Right renal cortex interstitium (tissue), 3 donors: ENCODE measurements at places on chromosomes 5 and 9.

- no peak for DNase-seq
These were observed 121.8 kb downstream of the C5orf15 start for GRCh38 chr5:133846478-133847226.

- DNase-seq = peak; percentile 23
These were observed 184.3 kb downstream of the CTNND2 start for GRCh38 chr5:11719888-11720481.

DNA sequence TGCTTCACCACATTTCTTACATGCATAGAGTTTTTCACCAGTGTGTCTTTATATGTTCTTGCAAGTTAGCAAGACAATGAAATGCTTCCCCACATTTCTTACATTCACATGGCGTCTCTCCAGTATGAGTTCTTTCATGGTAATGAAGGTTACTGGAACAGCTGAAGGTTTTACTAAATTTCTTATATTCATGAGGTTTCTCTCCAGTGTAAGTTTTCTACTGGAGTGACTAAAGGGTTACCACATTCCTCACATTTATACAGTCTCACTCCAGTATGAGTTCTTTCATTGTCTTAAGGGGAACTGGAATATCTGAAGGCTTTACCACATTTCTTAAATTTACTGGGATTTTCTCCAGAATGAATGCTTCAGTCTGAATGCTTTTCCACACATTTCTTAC lies 350.3 kb downstream of the MAT2B start:
- no peak for DNase-seq

DNA sequence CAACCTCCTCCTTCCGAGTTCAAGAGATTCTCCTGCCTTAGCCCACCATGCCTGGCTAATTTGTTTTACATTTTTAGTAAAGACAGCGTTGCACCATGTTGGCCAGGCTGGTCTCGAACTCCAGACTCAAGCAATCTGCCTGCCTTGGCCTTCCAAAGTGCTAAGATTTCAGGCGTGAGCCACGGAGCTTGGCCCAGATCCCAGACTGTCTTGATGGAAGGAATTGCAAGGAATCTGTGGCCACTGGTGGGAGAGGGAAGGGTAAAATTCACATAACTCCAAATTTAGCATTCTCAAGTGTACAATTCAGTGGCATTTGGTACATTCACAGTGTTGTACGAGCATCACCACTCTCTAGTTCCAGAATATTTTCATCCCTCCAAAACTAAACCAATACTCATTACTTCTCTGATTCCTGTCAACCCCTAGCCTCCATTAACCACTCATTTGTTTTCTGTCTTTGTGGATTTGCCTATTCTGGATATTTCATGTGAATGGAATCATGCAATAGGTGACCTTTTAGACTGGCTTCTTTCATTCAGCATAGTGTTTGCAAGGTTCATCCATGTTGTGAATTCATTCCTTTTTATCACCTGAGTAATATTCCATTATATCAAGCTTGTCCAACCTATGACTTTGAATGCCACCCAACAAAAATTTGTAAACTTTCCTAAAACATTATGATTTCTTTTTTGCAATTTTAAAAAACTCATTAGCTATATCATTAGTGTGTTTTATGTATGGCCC lies 8.9 kb upstream of the MYO10 start:
- DNase-seq = no peak
